ENCODE measurements at places on chromosomes 3 and 15.

GRCh38 chr15:78615151-78615589 lies 5.6 kb downstream of the CHRNA3 start:
- no peak for DNase-seq

DNA sequence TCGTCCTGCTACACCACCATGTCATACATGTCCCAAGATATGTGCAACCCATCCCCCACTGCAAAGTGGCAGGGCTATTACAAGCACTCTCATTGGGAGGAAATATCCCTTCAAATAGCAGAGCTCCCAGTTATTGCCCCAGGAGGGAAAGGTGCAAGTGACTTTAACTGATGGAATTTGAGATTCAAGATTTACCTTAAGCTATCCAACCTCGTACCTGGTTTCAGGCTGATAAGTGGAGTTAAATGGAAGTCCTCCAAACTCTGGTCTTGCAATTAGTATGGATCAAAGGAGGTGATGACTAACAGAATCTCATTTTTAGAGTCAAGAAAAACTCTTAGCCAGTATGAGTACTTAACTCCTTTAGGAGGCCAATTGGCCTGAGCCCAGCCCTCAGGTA lies 2.1 kb downstream of the SLCO2A1 start:
- DNase-seq, result no peak

GRCh38 chr3:117885011-117885441 lies 1149.6 kb downstream of the IGSF11 start:
- DNase-seq, result no peak

- DNase-seq, result no peak
Observed at GRCh38 chr3:45173776-45174175, 27.6 kb upstream of the CDCP1 start.

- no peak for DNase-seq
Observed at GRCh38 chr3:38958026-38958720, 93.6 kb downstream of the SCN11A start.

GRCh38 chr15:45919806-45920205 lies 285.0 kb downstream of the SQOR start:
- DNase-seq, result no peak

DNA sequence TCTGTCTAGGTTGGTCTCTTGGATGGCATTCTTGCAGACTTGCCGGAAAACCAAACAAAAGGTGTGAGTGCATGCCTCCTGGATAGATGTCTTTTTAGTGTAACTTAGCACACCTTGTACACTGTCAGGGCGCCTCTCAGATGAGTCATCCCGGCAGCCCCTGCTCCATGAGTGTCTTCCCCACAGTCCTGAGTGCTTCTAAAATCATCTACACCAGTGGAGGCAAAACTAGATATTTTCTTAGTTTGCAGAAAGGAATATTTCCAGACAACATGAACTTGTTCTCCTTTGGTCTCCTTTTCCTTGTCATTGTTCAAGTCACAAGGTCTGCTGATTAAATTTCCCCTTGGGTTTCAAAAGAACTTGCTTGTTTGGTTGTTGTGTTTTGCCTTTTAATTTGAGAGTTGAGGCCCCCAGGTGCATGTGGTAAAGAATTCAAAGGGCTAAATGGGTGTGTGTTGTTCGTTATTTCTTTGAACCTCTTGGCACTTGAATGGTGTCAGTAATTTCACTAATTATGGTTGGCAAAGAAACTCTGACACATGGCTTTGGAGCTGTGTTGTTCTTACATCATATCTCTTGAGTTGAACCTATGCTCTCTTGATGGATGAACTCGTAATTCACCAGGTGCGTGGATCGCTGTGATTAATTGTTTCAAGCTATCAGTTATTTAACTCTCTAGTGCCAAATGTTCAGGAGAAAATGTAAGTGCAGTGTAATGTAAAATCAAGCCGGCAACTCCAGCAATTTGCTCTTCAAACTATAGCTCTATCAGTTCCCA lies 98.2 kb downstream of the IGF1R start:
- DNase-seq, result no peak

DNA sequence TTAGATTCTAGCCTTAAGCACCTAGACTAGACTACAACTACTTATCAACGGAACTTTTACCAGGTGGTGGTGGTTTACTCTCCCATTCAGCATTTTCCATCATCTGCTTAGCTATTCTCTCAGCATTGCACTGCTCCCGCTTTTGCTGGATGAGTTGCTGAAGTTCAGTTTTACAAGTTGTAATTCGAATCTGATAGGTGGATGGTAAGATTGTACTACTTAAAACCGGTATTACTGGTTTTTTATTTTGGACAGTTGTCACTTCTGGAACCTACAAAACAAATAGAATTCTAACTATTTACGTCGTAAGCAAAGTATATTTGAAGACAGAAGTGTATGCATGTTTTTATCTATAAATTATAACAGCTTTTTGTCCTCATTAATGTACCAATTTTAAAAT lies 41.1 kb downstream of the PIK3R4 start:
- no peak for DNase-seq

- peak; percentile 21 for DNase-seq
Observed at GRCh38 chr3:157091083-157091833, 68.7 kb downstream of the CCNL1 start.

Data from endothelial cell (in vitro differentiated cells).